ENCODE measurements at places on chromosomes 2 and 18.

- DNase-seq: no peak
These were observed 25.4 kb downstream of the SLC9A4 start for GRCh38 chr2:102498414-102498813.

- DNase-seq: no peak
These were observed 52.0 kb downstream of the LRATD1 start for GRCh38 chr2:14684516-14684915.

- no peak for DNase-seq
These were observed 338.3 kb downstream of the DYSF start for GRCh38 chr2:71791501-71792135.

GRCh38 chr2:131077182-131077846 lies 15.9 kb downstream of the FAM168B start:
- DNase-seq: no peak

DNA sequence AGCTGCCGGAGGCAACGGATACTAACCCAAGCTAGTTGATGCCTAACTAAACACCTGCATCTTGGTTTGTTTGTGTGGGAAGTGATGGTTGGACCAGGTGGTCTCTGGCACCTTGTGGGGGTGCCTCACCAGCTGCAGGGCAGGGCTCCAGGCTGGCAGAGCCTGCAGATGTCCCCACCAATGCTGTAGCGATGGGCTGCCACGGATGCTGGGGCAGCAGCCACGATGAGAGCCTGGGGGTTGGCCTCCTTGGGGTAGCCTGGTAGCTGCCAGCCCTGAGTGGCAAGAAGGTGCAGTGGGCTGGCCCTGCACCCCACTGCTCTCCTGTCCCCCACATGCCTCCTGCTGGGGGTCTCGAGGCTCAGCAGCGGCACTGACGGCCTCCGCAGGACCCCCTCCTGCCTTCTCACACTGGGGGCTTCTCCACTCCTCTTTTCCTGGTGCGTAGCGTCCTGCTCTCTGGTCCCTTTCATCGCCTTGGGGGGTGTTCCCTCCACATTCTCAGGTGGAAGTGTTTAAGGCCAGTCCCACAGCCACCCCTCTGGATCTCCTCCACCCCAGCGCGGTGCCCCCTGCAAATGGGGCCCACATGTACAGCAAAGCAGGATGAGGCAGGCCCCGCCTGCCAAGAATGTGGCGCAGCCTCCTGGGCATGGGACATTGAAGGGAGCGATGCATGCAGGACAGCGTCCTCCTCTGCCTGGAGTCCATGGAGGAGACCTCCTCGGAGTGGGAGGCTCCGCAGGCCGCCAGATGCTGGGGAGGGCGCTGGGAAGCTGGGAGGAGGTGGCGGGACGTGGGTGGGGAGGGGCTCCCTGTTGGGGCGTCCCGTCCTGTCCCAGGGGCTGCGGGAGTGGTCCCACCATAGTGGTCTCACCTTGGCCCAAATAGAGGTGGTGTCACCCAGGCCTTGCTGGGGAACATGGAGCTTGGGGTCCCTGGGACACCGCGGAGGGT lies 173.1 kb downstream of the ASB1 start:
- DNase-seq: no peak

GRCh38 chr2:166381-166780 lies 97.5 kb downstream of the SH3YL1 start:
- no peak for DNase-seq

DNA sequence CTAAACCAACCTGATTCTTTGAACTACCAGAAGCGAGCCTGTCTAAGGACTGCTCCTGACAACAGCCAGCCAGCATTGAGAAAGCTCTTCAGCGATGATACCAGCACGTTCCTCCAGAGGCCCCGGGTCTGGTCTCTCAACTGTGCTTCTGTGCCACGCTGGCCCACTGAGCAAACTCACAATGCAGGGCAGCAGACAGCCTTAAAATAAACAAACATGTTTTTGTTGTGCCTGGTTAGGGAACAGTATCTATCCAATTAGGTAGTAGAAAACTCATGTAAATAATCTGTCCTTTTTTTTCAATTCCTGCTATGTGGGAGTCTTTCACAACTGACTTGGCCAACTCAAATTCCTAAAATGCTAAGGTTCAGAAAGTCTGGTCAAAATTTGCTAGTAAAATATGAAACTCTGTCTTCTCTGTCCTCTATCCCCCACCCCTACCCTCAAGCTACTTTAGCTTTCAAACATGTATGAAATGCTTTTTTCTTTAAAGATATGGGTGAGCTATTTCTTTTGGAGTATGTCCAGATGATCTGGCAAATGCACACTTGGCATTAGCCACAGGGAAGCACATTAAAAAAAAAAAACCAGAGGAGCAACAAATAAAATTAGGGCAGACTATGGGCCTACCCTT lies 21.4 kb upstream of the EML4 start:
- no peak for DNase-seq

DNA sequence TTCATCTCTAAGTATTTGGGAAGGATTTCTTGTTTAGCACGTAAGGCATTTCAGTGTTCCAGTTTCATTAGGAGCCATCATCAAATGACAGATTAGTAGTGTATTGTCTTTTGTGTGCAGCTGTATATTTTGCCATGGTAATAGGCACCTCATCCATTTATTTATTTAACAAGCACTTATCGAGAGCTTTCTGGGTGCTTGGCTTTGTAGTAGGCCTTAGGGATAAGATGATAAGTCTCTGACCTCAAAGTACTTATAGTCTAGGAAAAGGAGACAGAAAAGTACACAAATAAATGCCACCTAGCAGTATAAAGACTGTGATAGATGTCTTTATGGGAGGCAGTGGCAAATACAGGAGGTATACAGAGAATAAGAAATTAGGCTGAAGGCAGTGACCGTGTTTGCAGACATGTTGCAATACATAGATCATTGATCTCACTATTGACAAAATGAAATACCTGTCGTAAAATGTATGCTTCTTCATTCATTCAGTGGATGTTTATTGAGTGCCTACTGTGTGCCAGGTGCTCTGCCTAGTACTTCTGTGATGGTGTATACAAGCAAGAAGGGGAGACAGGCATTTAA lies 265.9 kb downstream of the SETBP1 start:
- peak; percentile 42 for DNase-seq

- DNase-seq: no peak
These were observed 539.7 kb upstream of the NETO1 start for GRCh38 chr18:73407506-73407905.

GRCh38 chr18:33866386-33866785 lies 288.4 kb downstream of the ASXL3 start:
- no peak for DNase-seq

DNA sequence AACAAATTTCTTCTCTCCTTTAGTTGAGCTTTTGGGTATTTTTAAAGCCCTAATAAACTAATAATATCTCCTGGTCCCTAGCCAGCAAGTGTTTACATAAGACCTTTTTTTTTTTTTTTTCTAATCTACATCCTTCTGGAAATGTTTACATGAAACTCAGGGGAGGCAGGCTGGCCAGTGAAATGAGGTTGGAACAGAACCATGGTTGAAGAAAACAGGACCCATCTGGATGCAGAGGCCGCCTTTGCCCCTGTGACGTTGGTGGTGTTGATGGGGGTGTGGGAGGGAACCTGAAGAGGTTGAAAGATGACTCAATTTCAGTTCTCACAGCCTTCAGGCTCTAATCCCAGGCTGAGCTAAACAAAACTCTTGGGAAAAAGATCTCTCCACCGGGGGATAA lies 118.5 kb downstream of the NRP2 start:
- no peak for DNase-seq

- no peak for DNase-seq
These were observed 226.3 kb downstream of the MREG start for GRCh38 chr2:215787025-215787424.

- no peak for DNase-seq
These were observed 26.8 kb downstream of the PKDCC start for GRCh38 chr2:42074661-42075060.

DNA sequence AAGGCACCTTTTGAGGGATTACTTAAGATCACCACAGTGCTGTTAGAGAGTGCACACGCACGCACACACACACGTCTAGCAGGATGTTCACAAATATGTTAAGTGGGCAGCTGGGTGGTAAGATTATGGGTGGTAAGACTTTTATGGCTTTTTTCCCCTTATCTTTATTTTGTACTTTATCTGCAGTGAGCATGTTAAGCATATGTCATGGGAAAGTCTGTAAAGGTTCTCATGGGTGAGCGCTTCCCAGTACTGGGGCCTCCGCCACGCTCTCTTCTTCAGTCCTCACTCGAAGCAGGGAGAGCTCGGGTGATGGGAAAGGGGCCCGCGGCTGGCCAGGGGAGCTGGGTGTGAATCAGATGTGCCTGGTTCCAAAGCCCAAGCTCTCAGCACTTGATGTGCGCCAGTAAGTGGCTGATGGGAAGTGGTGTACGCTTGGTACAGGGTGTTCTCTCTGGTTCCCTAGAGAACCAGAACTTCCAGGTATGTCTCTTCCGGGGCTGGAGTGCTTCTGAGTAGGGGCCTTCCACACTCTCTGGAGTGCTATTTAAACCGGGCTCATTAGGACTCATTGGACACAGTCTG lies 83.9 kb upstream of the YWHAQ start:
- DNase-seq: no peak

- DNase-seq: no peak
These were observed 2.0 kb upstream of the DES start for GRCh38 chr2:219416235-219416602.

DNA sequence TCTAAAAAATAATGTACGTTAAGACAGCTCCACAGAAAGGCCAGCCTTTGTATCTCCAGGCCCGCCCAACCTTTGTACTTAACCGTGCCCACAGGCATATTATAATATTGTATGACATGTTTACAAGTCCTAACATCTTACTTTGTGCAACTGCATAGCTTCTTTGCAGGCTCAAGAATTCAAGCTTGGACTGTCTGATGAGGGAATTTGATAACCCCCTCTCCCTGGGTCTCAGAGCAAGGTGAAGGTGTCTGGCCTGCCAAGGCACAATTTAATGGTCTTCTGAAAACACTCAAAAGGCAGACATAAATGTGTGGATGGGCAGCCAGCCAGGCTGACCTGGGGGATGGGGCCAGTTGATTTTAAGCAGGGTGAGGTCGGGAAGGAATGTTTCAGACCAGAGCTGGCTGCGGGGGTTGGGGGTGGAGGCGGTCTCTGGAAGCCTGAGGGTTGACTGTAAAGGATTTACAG lies 732.7 kb upstream of the FANCL start:
- no peak for DNase-seq

DNA sequence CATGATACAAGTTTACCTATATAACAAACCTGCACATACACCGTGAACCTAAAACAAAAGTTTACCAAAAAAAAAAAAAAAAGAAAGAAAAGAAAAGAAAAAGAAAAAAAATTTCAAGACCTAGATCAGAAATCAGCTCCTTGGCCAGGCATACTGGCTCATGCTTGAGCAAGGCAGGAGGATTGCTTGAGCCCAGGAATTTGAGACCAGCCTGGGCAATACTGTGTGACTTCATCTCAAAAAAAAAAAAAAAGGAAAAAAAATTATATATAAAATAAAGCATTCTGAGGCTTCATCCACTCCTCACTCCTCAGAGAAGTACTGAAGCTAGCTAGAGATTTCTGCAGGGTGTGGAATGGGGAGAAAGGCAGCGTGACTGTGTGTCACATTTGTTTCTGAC lies 11.8 kb upstream of the PROC start:
- no peak for DNase-seq

DNA sequence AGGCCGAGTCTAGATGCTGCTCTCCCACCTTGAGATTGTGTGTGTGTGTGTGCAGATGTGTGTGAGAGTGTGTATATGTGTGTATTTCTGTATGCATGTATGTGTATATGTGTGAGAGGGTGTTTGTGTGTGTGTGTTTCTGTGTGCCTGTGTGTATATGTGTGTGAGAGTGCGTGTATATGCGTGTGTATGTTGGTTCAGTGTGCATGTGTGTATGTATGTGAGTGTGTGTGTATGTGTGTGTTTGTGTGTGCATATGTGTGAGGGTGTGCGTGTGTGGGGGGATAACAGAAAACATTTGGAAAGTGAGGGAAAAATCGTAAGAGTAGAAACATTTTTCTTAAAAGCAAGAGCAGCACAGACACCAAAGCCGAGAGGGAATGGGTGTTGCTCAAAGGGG lies 309.1 kb downstream of the NDUFA10 start:
- DNase-seq: no peak

- DNase-seq: peak; percentile 60
These were observed 329.7 kb downstream of the FSIP2 start for GRCh38 chr2:186068139-186068801.

- DNase-seq: no peak
These were observed 25.2 kb downstream of the FBXO36 start for GRCh38 chr2:229947544-229947943.

GRCh38 chr18:51236225-51236624 lies 38.7 kb upstream of the MEX3C start:
- DNase-seq: no peak

GRCh38 chr2:233915128-233915527 lies 2.0 kb upstream of the TRPM8 start:
- DNase-seq: peak; percentile 37

GRCh38 chr18:36300211-36300610 lies 2.7 kb downstream of the FHOD3 start:
- no peak for DNase-seq

DNA sequence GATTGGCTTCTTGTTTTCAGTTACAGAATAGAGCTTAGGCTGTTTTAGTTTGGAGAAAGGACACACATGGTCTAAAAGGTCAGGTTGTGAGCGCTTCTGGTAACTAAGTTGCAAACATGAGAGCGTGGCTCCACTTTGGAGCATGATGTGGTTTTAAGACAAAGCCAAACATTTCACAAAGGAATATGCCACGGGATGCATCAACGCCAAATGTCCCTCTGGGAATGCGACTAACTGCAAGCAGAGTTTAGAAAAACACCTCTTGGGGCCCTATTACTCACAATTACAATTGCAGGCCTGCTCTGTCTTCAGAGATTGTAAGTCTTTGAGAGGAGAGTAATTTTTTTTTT lies 25.4 kb downstream of the MYO7B start:
- DNase-seq: no peak

All from D341Med (cell line).